ENCODE measurements at places on chromosomes 1 and 21.
A peak's percentile ranks its signal among the peaks of the same experiment; 100 is the strongest.

DNA sequence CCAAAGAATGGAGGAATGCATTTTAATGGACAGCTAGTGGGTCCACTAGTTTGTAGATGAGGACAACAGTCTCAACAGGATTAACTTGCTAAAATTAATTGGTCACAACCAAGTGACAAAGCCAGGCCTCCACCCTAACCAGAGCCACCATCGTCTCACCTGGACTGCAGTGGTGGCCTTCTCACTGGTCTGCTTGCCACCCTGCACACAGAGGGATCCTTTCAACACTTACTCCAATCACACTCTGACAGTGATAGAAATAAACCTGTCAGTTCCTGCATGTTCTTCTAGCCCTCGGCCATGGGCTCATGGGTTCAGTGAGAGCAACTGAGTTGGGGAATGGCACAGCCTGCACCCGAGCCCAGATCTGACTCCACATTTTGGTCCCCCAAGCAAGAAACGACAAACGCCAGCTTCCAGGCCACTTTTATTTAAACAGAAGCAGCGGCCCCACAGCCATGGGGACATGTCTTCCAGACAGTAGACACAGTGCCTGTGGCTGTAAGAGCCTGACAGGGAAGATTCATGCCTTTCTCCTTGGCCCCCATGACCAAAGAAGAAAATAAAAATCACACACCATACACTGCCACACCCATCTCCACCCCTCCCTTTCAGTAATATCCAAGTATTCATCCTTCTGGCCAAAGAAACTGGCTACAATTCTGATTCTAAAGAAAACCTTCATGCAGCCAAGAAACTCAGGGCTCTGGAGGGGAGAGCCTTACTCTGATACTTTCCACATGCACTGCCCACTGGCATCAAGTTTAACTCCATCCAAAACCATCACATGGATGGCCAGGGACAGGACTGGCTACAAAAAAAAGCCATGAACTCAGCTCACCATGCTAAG, 37.6 kb downstream of the DHCR24 start:
- DNase-seq, result no peak

GRCh38 chr1:78370356-78370755, 120.4 kb upstream of the PTGFR start:
- no peak for DNase-seq

DNA sequence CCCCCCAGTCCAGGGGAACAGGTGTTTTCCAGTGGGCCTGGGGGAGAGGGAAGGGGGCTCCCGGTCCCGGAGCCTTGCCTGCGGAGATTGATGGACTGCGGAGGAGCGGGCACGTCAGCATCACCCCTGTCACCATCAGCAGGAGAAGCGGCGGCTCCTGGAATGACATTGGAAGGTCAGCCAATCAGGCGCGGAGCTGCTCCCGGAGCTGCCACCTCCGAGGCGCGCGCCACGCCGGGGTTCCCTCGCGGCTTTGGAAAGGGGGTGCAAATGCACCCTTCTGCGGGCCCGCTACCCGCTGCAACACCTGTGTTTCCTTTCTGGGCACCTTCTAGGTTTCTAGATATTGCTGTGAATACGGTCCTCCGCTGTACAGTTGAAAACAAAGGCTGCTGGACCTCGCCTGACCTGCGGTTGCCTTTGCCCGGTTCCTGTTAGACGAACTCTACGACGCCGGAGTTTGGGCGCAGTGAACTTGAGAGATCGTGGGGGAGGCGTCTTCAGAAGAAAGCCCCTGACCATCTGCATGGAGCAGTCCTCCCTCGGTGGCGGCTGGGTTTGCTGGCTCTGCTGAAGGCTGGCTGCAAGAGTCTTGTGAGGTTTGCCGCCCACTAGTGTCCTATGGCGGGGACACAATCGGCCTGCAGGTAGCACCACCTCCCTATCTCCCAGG, 5.3 kb downstream of the DSCAM start:
- DNase-seq, result peak; percentile 94

GRCh38 chr1:8435569-8436071, 117.7 kb downstream of the SLC45A1 start:
- no peak for DNase-seq

DNA sequence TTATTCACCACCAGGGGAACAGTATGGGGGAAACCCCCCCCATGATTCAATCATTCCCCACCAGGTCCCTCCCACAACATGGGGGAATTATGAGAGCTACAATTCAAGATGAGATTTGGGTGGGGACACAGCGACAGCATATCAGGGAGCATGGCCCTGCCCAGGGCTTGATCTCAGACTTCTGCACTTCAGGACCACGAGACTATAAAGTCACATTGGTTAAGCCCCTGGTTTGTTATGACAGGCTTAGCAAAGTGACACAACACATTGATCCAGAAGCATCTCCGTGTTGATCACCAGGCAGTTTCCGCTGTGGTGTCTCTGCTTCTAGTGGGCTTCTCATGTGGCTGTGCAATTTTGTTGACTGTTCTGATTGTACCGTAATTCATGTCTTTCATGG, 312.7 kb upstream of the C1orf174 start:
- no peak for DNase-seq

GRCh38 chr1:93338387-93339146, 7.1 kb upstream of the DR1 start:
- DNase-seq, result no peak

- no peak for DNase-seq
Measured at GRCh38 chr1:183607322-183607980, 17.2 kb upstream of the NCF2 start.

GRCh38 chr1:235941876-235942624, 75.3 kb upstream of the LYST start:
- DNase-seq, result no peak

- peak; percentile 93 for DNase-seq
Measured at GRCh38 chr1:169105434-169106094, 926 bp upstream of the ATP1B1 start.

- DNase-seq, result no peak
Measured at GRCh38 chr1:21763694-21764419, 19.1 kb downstream of the USP48 start.

GRCh38 chr1:233897325-233898162, 6.9 kb upstream of the SLC35F3 start:
- no peak for DNase-seq

DNA sequence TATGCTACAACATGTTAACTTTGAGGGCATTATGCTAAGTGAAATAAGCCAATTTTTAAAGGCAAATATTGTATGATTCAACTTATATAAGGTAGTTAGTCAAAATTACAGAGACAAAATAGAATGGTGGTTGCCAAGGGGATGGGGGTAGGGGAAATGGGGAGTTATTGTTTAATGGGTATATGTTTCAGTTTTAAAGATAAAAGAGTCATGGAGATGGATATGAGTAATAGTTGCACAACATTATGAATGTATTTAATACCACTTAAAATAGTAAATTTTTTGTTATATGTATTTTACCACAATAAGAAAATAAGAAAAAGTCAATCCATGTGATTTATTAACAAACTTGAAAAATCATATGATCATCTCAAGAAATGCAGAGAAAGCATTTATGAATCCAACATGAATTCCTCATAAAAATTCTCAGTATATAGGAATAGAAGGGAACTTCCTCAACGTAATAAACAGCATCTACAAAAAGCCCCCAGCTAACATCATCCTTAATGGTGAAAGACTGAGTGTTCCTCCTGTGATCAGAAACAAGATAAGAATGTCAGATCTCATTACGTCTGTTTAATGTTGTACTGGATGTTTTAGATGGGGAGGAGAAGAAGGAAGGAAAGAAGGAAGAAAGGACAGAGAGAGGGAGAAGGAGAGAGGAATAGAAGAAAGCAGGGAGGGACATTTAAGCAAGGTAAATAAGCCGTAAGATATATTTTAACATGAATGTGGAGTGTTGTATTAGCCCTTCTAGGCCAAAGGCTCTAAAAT, 6.7 kb upstream of the TSEN15 start:
- DNase-seq, result peak; percentile 29

DNA sequence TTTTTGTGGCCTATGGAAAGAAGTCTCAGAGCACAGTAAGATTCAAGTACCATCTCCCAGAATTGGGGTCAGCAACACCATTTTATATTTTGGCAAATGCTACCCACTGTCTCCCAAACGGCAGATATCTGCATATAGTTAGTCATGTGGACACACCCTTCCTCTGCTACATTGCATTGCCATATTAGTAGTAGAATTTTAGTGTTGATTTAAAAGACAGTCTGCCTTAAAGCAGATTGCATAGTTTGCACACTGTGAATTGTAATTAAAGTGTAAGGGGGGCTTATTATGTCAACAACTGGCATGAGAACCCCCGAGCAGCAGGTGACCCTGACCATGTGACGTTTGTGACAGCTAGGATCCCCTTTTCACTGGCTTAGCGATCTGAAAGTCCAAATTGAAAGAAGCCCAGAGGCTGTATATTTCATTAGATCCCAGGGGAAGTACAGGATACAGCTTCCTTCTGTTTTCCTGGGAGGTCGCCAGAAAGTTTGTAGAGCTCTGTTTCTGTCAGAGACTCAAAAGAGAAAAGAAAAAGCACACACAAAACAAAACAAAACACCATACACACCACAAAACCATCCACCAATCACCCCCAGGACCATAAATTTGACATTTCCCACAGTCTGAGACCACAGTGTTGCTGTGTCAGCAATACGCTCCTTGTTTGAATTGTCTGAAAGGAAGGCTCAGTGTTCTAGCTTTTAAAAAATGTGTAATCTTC, 172.4 kb downstream of the NFIA start:
- no peak for DNase-seq

GRCh38 chr1:248065071-248065470, 18.4 kb downstream of the OR2L3 start:
- DNase-seq, result no peak

- peak; percentile 93 for DNase-seq
Measured at GRCh38 chr1:32716312-32717148, 14.0 kb upstream of the SYNC start.

- DNase-seq, result peak; percentile 36
Measured at GRCh38 chr1:181390410-181391077, 92.8 kb upstream of the CACNA1E start.

DNA sequence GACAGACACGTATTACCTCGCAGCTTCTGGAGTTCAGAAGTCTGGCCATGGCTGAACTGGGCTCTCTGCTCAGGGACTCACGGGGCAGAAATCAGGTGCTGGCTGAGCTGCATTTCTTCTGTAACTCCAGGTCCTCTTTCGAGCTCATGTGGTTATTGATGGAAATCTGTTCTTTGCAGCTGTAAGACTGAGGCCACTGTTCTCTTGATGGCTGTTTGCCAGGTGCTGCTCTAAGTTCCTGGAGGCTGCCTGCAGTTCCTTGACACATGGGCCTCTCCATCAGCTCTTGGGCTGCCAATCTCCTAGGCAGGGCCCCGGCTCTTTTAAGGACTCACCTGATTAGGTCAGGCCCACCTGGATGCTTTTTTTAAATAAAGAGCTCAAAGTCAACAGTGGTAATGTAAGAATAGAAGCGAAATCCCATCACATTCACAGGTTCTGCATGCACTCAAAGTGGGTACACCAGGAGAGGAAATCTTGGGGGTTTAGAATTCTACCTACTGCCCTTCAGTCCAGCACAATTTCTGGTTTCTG, 139.1 kb downstream of the KAZN start:
- DNase-seq, result no peak

- DNase-seq, result peak; percentile 80
Measured at GRCh38 chr21:27700974-27701614, 734.2 kb upstream of the ADAMTS5 start.
